ENCODE measurements at places on chromosomes 1 and 21.

- DNase-seq: peak; percentile 9
Measured at GRCh38 chr1:226548256-226549093, at the start of gene STUM. Gene STUM, plus strand, starts transcription at chr1:226548764. Its CDS starts 141 bp downstream, at chr1:226548905.

- DNase-seq: no peak
Measured at GRCh38 chr1:47449822-47450552, 12.1 kb downstream of the FOXD2 start.

- DNase-seq: no peak
Measured at GRCh38 chr1:53652441-53653199, 86.3 kb downstream of the GLIS1 start.

GRCh38 chr1:43171312-43171875 lies 696 bp downstream of the EBNA1BP2 start:
- DNase-seq: no peak

GRCh38 chr1:152398812-152399698 lies 15.0 kb downstream of the CRNN start:
- DNase-seq: peak; percentile 11

- DNase-seq: no peak
Measured at GRCh38 chr21:44354775-44355771, 1.7 kb downstream of the TRPM2 start.

- no peak for DNase-seq
Measured at GRCh38 chr1:159602501-159602999, 14.9 kb downstream of the APCS start.
